ENCODE measurements at places on chromosomes 11 and 22.

- peak; percentile 43 for DNase-seq
Observed at GRCh38 chr22:25447067-25447685, 117.3 kb upstream of the GRK3 start.

GRCh38 chr11:15577519-15577918, 462.8 kb downstream of the INSC start:
- DNase-seq, result no peak

- peak; percentile 51 for DNase-seq
Observed at GRCh38 chr11:35814720-35815305, 129.0 kb upstream of the LDLRAD3 start.

DNA sequence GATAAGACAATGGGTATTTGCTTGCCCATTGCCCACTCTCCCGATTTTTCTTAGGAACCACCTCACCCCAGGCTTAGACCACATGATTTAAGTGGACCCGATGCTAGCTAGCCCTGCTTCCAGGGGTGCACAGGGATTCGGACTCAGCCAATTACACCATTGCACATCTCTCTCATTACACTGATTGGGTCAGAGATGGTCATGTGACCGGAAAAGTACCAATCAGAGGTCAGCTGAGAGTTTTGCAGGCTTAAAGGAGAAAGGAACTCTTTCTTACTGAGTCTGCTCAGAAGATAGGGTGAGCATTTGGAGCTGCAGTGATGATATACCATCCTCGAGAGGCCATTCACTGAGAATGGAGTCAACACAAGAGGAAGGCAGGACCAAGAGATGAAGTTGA, 12.2 kb upstream of the ANKK1 start:
- DNase-seq, result no peak

GRCh38 chr11:35167426-35167954, 28.5 kb downstream of the CD44 start:
- DNase-seq, result peak; percentile 44

GRCh38 chr11:93517041-93517440, 26.1 kb downstream of the SMCO4 start:
- DNase-seq, result no peak

- no peak for DNase-seq
Observed at GRCh38 chr11:126751242-126751641, 249.3 kb downstream of the KIRREL3 start.

- no peak for DNase-seq
Observed at GRCh38 chr11:121890377-121890776, 225.6 kb downstream of the BLID start.

DNA sequence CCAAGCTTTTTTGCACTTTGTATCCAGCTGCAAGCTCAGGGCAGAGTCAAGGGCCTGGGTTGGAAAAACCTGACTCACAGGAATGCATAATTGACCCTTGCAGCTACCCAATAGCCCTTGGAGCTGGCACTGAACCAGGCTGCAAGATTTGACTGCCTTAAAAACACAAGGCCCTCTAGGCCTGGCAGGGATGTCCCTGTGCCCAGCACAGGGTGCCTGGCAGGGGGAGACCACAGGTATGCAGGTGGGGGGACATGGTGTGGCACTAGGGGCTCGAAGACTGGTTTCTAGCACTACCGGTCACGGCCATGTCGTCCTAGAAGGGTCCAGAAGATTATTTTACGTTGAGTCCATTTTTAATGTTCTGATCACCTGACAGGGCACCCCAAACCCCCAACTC, 30.2 kb downstream of the SBF1 start:
- DNase-seq, result peak; percentile 77

DNA sequence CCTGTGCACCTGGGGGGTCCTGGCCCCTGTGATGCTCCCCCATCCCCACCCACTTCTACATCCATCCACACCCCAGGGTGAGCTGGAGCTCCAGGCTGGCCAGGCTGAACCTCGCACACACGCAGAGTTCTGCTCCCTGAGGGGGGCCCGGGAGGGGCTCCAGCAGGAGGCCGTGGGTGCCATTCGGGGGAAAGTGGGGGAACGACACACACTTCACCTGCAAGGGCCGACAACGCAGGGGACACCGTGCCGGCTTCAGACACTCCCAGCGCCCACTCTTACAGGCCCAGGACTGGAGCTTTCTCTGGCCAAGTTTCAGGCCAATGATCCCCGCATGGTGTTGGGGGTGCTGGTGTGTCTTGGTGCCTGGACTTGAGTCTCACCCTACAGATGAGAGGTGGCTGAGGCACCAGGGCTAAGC, 20.0 kb upstream of the TALDO1 start:
- no peak for DNase-seq

DNA sequence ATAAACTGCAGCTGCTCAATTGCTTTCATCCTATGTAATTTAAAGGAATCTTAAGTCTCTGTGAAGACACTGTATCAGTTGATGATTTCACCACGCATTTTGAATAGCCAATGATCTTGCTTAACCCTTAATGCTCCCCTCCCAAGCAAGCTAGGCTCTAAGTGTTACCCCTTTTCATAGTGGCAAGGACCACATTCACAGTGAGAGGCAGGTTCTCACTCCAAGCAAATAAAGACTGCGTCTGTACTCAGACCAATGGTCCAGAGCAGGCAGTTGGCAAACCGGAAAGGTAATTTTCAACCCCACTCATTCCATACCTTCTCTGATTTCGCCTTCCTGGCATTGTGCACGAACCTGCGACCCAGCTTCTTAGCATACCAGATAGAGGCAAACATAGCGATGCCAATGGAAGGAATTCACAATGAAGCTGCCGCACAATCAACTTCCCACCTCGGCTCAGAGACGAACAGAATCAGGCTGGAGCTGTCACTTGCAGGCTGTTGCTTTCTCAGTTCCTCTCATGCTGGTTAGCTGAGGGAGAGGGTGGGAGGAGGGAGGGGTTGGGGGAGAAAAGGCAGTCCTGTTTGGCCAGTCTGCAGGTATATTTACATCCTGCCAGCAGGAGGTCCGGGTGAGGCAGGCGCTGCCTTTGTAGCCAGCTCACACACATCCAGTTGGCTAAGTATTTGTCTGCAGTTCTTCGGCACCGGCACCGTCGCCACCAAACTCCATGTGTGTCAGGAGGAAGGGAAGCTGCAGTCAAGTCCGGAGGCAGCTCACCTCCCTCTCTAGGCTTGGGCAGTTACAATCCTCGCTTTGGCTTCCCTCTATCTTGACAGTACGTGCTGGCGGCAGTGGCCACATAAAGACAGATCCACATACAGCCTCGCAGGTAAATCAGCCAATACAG, 1151.2 kb upstream of the CCDC90B start:
- peak; percentile 52 for DNase-seq

DNA sequence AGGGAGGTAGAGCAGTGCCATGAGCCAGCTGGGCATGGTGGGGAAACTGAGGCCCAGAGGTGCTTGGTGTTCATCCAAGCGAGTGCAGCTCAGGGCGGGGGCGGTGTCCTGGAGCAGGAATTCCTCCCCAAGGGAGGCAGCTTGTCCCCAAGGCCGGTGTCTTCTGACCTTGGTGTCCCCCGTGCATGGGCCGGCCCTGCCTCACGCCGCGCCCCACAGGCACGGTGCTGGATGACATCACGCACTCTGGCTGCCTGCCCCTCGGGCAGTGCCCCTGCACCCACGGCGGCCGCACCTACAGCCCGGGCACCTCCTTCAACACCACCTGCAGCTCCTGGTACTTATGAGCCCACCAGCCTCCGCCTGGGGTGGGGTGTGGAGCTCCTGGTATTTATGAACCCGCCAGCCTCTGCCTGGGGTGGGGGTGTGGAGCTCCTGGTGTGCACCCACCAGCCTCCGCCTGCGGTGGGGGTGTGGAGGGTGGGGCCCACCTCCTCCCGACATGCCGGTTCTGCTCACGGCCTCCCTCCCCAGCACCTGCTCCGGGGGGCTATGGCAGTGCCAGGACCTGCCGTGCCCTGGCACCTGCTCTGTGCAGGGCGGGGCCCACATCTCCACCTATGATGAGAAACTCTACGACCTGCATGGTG, 6.7 kb downstream of the MUC5B start:
- DNase-seq, result peak; percentile 9

DNA sequence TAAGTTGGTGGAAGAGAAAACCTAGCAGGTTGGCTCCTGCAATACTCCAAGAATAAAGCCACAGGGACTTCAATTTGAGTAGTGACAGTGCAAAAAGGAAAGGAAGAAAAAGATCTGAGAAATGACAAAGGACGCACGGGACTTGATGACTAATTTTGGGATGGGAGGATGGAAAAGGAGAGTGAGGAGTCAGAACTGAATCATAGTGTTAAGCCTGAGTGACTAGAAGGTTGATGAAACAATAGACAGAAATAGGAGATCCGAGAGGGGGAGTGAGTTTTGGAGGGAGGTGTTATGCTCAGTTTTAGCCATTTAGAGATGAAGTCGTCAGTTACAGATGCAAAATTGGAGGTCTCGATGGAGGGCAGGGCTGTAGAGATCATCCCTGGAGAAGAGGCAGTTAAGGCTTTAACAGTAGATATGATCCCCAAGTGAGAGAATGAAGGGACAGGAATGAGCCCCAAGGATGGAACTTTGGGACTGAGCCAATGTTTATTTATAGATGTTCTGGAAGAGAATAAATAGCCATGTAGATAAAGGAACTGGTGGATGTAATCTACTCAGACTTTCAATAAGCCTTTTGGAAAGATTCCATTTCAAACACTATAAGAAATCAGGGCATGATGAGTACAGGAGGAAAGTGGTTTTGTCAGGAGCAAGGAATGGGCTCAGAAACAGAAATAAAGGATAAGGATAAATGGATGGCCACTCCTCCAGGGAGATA, 108.9 kb upstream of the NCAM1 start:
- peak; percentile 0 for DNase-seq
